GM12864 (cell line): ENCODE measurements at places on chromosomes 3 and 15.

DNA sequence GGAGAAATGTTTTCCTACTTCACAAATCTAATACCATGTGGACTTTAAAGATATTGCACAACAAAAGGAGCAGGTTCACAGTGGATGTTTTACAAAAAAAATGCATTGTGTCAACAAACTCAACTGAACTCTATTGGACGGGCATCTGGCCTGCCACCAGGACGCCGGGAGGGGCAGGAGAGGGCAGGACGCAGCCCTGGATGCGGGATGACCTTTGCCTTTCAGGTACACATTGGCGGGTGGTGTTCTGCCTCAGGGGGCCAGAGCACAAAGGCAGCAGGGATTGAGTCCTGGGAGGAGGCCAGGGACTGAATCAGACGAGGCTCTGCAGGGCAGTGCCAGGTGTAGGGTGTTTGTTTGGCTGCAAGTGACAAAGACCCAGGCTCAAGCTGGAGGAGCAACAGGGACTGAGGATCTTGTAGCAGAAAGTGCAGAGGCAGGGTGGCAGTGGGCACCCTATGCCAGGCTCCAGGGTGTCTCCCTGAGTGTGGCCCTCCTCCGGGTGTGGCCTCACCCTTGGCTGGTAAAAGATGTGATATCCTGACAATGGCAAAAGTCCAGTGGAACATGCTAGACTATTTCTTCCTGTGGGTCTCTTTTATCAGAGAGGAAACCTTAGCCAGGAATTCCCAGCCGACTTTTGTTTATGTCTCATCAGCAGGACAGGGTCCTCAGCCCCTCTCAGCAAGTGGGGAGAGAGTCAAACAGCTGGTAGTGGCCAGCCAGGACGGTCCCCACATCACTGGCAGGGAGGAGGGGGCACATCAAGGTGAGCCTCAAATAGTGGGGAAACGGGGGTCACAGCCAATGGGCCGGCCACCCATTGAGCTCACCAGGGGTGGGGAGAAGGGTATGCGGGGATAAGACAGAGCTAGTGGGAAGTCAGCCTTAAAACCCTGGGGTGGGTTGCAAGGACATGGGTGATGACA is 29.7 kb upstream of the KLF13 start:
- no peak for DNase-seq

DNA sequence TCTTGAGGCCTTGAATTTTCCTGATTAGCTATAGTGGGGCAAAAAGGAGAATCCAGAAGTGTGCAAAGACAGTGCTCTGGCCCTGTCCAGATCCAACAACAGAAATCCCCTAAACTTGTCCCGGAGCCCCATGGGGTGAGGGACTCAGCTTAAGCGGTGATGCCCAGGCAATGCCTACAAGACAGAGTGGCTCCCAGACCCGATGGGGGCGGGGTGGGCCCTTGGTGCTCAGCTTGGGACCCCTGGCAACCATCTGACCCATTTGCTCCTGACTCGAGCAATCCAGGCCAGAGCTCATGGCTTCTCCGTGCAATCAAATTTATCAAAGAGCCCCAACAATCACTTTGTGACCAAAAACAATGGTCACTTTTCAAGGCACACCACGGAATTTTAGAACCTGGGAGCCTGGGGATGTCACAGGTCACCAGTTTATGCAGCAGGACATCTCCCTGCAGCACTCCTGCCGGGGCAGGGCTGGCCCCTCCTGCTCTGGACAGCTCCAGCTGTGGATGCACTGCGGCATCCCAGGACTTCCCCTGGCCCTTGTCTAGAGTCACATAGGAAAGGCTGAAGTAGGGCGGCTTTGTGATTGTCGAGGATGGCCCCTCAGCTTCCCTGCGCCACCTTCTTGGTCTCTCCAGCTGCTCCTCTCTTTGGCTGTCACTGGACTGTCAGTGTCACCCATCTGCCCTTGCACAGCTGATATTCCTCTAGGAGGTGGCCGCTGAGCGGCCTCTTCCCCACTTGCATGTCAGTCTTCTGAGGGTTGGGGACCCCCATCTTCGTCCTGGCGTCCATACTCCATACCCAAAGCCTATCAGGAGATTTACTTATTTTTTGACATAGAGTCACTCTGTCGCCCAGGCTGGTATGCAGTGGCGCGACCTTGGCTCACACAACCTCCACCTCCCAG is 28.4 kb downstream of the RGMA start:
- no peak for DNase-seq

GRCh38 chr3:144085964-144086363 is 114.3 kb downstream of the DIPK2A start:
- DNase-seq: no peak

- DNase-seq: no peak
Observed at GRCh38 chr3:15299036-15299435, 33.4 kb downstream of the SH3BP5 start.
